ENCODE measurements at places on chromosomes 12 and 14. TPM values are rescaled to one million over a fixed set of nuclear protein-coding genes. Genes with fewer than 3 reads are reported as not detected.

Gene ART4
- total RNA-seq: not detected

DNA sequence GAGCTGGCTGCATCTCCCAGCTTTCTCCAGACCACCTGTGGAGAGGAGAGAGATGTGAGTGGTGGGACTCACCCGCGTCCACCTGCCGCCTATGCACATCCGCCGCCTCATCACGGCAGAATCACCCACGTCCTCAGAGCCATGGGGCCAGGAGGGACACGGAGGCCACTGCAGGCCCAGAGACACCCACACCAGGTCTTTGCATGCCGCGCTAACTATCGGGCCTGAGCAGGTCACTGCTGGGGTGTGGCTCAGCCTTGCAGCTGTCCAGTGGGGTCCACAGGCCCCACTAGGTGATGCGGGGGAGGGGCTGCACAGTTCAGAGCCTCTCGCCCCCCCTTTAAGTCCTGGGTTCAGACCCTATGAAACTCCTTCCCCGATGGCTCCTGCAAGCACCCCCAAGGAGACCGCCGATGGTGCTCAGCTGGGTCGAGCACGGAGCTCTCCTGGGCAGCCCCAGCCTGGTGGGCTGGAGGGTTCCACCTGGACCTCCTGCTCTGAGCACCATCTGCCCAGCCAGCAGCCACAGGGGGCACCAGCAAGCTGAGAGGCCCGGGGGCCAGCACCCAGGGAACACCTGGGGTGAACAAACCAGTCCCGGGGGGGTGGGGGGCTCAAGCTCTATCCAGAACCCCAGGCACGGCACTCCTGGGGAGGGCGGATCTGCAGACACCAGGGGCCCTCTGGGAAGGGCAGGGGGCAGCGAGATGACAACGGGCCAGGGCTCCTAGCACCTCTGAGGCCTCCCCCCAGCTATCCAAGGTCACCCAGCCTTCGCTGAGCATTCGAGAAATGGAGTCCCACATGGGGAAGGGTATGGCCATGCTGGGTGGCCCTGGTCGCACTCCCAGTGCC is 34.3 kb downstream of the CCNK start:
- H3K4me3 ChIP-seq: no peak overlapping the region
- H3K27me3 ChIP-seq: no peaks in the 10 kb centered on the region

Gene MYBPC1
- total RNA-seq: not detected

- H3K4me3 ChIP-seq: no peak overlapping the region
- H3K27me3 ChIP-seq: no peaks in the 10 kb centered on the region
- DNase-seq: no peak
- H3K27ac ChIP-seq: no peak overlapping the region
- peaks cover 15% of the 10 kb centered on the region for H3K4me1 ChIP-seq
Measured at GRCh38 chr14:68214431-68214830, 394.9 kb downstream of the RAD51B start.

Gene USP30
- total RNA-seq: 7.1 TPM

Gene CCDC59
- 48.9 TPM for total RNA-seq

- no peaks in the 10 kb centered on the region for H3K27me3 ChIP-seq
- DNase-seq: no peak
- no peaks in the 10 kb centered on the region for H3K36me3 ChIP-seq
- no peaks in the 10 kb centered on the region for H3K4me1 ChIP-seq
- H3K27ac ChIP-seq: no peak overlapping the region
- H3K4me3 ChIP-seq: no peak overlapping the region
Measured at GRCh38 chr12:88339254-88339949, 197.3 kb downstream of the TMTC3 start.

DNA sequence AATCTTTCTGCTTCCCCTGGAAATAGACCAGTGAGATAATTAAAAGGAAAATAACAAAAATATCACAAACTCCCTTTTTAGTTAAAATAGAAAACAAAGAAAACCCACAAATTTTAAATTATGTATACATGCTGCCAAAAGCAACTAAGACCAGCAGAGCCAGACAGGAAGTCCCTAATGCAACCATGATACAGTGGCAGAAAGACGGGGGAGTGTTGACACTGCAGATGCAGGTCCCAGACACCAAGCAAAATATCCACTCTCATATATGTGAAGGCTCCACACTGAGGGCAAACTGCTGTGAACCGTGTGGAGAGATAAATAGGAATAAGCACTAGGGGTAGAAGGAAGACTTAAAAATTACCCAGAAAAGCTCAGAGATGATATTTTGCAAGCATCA is 401.0 kb downstream of the BTG1 start:
- DNase-seq: no peak
- no peaks in the 10 kb centered on the region for H3K4me1 ChIP-seq
- H3K27me3 ChIP-seq: no peaks in the 10 kb centered on the region
- H3K36me3 ChIP-seq: no peaks in the 10 kb centered on the region
- H3K4me3 ChIP-seq: no peak overlapping the region

DNA sequence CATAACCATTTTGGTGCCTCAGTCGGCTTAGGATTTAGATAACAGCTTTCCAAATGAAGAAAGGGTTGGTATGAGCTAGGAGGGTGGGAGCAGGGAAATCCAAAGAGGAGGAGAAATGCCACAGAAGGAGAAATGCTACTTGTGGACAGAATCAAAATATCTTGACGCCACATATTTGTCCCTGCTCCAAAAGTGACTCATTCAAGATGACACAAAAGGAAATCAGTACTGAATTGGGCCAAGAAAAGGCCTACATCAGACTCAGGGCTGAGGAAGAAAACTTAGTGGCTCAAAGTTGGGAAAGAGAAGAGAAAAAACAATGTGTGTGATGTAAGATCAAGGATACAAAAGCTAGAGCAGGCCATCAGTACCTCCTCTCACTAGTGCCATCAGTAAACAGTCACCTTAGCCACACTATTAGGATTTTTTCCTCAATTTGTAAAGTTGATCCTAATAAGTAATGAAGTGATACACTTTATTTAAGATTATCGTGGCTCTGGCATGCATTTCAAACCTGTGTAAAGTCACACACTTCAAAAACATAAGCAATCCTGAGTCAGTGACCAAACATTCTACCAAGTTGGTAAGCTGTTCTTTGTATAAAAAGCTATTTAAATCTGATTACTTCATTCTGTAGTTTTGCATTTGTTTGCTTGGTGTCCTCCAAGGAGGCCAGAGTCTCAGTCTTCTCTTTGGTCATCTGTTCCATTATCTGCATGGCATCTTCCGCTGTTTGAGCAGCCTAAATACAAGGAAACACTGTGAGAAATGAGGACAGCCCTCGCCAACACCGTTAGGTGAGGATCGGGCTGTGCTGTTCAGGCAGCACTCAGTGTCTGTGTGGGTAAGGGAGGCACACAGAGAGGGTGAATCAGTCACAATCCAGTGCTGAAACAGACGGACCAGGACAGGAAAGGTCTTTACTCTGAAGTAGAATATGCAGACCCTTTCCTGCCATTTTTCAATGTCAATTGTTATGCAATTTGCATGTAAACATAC is 52.6 kb upstream of the VPS33A start:
- H3K4me1 ChIP-seq: peaks cover 4% of the 10 kb centered on the region
- H3K27me3 ChIP-seq: no peaks in the 10 kb centered on the region
- H3K4me3 ChIP-seq: no peak overlapping the region
- H3K27ac ChIP-seq: peak overlapping the region; percentile 92
- no peak for DNase-seq

DNA sequence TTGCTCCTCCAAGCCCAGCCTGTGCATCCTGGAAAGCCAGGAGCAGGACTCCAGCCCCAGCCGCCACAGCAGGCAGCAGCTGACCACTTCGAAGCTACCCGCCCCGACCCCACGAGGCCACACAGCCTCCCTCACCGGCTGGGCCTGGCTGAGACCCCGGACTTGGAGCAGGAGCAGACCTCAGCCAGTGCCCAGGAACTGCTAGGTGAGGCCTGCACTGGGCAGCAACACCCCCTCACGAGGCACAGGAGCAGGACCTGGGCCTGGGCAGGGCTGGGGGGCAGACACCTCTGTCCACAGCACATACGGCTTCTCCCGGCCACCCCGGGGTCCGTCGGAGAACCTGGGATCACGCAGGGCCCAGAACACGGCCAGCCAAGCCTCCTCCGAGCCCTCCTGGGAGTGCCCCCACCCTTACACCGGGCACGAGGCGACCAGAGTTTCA is 137.4 kb upstream of the C14orf180 start:
- H3K4me1 ChIP-seq: peaks cover 11% of the 10 kb centered on the region
- DNase-seq: no peak
- H3K36me3 ChIP-seq: no peaks in the 10 kb centered on the region
- H3K27me3 ChIP-seq: no peaks in the 10 kb centered on the region

Gene LRRIQ1
- 1.3 TPM for total RNA-seq

- H3K36me3 ChIP-seq: no peaks in the 10 kb centered on the region
- H3K4me1 ChIP-seq: peaks cover 55% of the 10 kb centered on the region
- no peak for DNase-seq
- H3K27me3 ChIP-seq: peaks cover 10% of the 10 kb centered on the region
- H3K4me3 ChIP-seq: peak overlapping the region; percentile 67
Measured at GRCh38 chr14:104678346-104678745, 11.1 kb upstream of the INF2 start.

Gene NTS
- total RNA-seq: 22.1 TPM

DNA sequence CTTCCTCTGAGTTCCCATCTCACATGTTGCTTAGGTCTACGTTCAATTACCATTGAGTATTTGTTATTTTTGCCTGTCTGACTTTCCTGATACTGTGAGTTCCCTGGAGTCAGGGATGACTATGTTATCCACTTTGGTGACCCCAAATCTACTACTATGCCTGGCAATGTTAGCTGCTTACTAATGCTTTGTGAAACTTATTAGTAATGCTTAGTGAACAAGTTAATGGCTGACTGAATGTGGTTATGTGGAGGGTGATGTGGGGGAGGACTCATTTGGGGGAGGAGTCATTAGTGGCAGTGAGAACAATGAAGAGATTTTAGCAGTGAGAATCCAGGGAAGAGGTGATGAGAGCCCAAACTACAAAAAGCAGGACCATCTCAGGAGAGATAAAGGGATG is 121.6 kb downstream of the KTN1 start:
- H3K36me3 ChIP-seq: peaks cover 8% of the 10 kb centered on the region
- H3K27ac ChIP-seq: no peak overlapping the region
- DNase-seq: no peak
- H3K27me3 ChIP-seq: no peaks in the 10 kb centered on the region
- H3K4me3 ChIP-seq: no peak overlapping the region

Gene BDKRB1
- not detected for total RNA-seq

DNA sequence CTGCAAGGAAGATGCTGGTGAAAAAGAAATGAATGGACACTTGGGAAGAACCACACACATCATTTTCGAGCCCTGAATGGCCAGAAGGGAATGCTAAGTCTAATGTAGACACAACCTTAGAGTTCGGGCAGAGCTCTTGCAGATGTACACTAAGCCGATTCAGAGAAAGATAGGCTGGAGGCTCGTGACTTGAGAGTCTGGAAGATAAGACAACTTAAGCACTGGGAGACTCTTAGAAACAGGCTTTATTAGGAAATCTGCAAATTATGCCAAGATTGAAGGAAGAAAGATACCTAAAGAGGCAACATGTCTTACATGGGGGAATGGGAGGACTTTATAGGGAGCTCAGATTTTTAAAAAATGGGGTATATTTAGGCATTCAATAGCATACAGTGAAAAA is 13.5 kb downstream of the TBPL2 start:
- H3K4me3 ChIP-seq: no peak overlapping the region
- H3K27me3 ChIP-seq: no peaks in the 10 kb centered on the region
- no peak for DNase-seq
- H3K4me1 ChIP-seq: peaks cover 8% of the 10 kb centered on the region

Gene CLEC4E
- total RNA-seq: not detected

- peaks cover 21% of the 10 kb centered on the region for H3K36me3 ChIP-seq
- no peak for DNase-seq
- H3K27me3 ChIP-seq: no peaks in the 10 kb centered on the region
- H3K27ac ChIP-seq: peak overlapping the region; percentile 68
Measured at GRCh38 chr12:110039085-110039807, 9.1 kb downstream of the C12orf76 start.

Gene ITGA7
- 96.2 TPM for total RNA-seq

Gene KMT2D
- total RNA-seq: 100 TPM

DNA sequence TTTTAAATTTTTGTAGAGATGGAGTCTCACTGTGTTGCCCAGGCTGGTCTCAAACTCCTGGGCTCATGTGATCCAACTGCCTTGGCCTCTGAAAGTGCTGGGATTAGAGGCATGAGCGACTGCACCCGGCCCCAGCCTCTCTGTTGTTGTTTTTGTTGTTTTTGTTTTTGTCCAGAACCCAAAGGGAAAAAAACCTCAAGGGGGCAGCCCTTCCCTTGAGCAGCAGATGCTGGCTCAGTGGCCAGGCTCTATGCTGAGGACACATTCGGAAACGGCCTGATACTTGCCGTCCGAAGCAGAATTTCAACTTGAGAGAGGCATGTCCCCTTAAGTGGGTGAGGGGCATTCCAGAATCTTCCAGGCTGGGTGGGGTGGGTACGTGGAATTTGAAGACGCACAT is 6.7 kb downstream of the MVK start:
- peaks cover 50% of the 10 kb centered on the region for H3K36me3 ChIP-seq
- no peak overlapping the region for H3K27ac ChIP-seq
- no peaks in the 10 kb centered on the region for H3K27me3 ChIP-seq

GRCh38 chr12:30301291-30301690 is 394.4 kb downstream of the IPO8 start:
- no peak for DNase-seq
- 0 out of 2 replicates have a peak, but pooled peaks cover 2% of the 10 kb centered on the region for H3K36me3 ChIP-seq
- no peak overlapping the region for H3K27ac ChIP-seq
- H3K27me3 ChIP-seq: no peaks in the 10 kb centered on the region

Gene TCL1B
- 7.0 TPM for total RNA-seq

GRCh38 chr12:7207866-7208625 is 18.6 kb downstream of the PEX5 start:
- peaks cover 90% of the 10 kb centered on the region for H3K36me3 ChIP-seq
- H3K27ac ChIP-seq: no peak overlapping the region
- no peaks in the 10 kb centered on the region for H3K27me3 ChIP-seq
- no peak overlapping the region for H3K4me3 ChIP-seq

Gene HOXC13
- total RNA-seq: not detected

- H3K4me1 ChIP-seq: no peaks in the 10 kb centered on the region
- H3K36me3 ChIP-seq: no peaks in the 10 kb centered on the region
Measured at GRCh38 chr12:84497819-84498218, 414.8 kb downstream of the SLC6A15 start.

Gene FLRT2
- total RNA-seq: 9.4 TPM

DNA sequence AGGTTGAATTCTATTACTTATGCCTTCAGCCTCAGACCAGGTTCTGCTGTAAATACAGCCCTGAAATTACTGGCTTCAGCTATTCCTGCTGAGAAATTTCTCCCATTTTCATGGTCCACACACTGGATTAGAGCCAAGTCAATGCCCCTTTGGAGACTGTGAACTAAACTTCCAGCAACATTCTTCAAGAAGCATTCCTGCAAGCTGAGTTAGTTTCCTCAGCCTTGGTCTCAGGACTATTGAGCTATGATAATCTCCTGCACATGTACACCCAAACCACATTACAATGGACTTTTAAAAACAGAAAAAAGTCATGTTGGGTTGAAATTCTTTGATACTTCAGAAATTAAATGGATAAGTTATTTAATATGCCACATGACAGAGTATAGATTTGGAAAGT is 58.0 kb upstream of the AVPR1A start:
- H3K27me3 ChIP-seq: no peaks in the 10 kb centered on the region
- no peaks in the 10 kb centered on the region for H3K4me1 ChIP-seq
- DNase-seq: no peak
- no peak overlapping the region for H3K4me3 ChIP-seq

GRCh38 chr14:95237958-95238340 is 80.6 kb upstream of the DICER1 start:
- DNase-seq: no peak
- peak overlapping the region; percentile 60 for H3K27ac ChIP-seq
- H3K4me1 ChIP-seq: peaks cover 20% of the 10 kb centered on the region
